ENCODE measurements at places on chromosomes 1 and 21.

GRCh38 chr1:77624102-77624501 is 58.4 kb downstream of the ZZZ3 start:
- no peak for DNase-seq

DNA sequence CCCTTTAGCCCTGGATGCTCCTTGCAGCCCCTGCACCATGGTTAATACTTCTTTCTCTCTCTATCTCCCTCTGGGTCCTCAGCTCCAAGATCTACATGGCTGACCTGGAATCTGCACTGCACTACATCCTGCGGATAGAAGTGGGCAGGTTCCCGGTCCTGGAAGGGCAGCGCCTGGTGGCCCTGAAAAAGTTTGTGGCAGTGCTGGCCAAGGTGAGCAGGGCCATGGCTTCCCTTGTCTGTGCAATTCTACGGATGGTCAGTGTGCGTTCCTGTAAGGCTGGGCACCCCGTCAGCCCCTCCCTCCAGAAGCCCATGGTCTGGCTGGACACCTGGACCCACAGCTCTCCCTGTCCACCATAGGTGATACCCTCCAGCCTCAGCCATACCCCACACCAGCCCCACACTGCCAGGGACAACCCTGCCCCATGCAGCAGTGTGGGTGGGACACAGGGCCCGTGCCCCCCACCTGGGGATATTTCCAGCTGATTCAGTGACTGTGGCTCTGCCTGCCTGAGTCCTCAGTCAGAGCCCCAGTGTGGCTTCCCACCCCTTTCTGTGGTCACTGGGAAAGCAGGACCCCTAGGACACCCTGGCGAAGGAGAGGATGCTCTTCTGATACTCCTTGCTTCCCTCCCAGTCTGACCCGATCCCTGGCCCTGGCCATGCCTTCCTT is 31.4 kb downstream of the QSOX1 start:
- no peak for DNase-seq

- no peak for DNase-seq
Measured at GRCh38 chr1:210323957-210324356, 4.7 kb upstream of the HHAT start.

DNA sequence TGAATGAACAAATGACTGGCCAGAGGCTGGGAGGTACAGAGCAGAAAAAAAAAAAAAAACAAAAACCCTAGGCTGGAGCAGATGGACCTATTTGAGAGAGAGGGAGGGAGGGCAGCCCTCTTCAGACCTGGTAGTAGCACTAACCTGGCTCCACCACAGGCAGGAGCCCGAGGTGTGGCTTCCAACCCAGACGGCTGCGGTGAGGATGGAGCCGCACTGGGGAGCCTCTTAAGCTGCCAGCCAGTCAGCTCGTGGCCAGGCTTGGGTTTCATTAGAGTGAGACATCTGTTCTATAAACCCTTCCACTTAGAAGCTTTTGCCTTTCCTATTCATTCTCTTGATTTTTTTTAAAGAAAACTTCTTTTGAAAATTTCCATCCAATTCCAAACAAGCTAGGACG is 16.8 kb downstream of the LGR6 start:
- no peak for DNase-seq

DNA sequence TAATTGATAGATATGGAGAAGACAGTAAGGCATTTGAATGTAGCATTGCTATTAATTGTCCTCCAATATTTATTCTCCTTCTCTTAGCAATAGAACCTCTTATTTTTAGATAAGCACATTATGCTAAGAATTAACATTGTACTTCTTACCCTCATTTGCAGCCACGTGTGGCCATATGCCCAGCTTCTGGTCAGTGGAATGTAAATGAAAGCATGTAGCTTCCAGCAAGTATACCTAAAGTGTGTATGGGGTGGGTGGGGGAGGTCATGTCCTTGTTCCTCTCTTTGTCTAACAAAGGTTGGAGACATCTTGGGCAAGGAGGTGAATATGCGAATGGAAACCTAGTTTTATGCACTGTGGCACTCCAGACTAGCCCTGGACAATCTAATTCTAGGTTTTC is 133.6 kb upstream of the HMCN1 start:
- DNase-seq = no peak

DNA sequence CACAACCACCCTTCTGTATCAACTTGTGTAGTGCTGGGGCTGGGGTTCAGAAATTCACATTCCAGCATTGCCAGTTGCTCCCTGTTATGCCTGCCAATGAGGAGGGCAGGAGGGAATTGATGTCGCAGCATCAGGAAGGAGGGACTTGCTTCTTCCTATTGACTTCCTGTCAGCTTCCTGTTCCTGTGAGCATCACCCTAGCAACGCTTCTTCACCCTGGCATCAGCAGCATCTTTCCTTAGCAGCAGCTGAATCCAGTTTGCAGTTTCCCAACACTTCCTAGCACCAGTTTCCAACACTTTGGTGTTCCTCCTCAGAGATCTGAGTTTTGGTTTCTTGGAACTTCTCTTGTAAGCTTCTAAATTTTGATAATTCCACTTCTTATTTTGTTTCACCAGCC is 8.9 kb upstream of the TRIM62 start:
- DNase-seq = no peak

DNA sequence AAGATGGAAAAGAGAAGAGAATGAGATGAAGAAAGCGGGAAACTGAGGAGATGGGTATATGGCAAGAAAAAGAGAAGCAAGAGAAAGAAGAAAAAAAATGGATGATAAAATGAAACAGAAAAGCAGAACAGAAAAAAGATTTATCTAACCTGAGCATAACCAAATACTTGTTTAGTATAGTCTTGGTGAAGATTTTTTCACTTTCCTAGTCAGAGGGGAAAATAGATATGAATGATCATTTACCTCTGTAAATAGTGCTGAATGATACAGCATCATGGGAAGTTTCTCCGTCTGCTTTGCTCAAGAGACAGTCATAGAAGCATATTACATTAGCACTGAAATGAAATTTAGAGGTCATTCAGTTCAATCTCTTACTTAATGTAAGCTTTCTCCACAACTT is 36.1 kb upstream of the PLPPR4 start:
- no peak for DNase-seq

GRCh38 chr1:223717695-223718363 is 5.5 kb downstream of the CAPN2 start:
- DNase-seq = no peak

GRCh38 chr1:161676958-161677689 is 14.2 kb downstream of the FCGR2B start:
- DNase-seq = no peak

DNA sequence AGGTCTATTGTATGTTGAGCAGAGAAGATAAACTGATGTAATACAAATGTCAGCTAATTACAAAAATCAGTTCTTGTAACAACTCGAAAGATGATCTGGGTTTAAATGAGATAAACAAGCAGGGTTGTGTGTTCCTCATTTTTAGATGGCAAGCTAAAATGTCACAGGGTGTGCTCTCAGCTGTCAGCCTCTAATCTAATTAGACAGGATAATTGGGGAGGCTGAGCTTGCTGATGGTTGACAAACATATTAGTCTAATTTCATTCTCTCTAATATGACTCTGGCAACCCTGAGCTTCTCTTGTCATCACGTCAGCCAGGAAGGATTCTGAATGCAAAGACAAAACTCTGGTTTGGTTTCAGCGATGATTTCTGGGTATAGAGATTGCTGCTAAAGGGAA is 335.3 kb upstream of the KAZN start:
- DNase-seq = no peak

DNA sequence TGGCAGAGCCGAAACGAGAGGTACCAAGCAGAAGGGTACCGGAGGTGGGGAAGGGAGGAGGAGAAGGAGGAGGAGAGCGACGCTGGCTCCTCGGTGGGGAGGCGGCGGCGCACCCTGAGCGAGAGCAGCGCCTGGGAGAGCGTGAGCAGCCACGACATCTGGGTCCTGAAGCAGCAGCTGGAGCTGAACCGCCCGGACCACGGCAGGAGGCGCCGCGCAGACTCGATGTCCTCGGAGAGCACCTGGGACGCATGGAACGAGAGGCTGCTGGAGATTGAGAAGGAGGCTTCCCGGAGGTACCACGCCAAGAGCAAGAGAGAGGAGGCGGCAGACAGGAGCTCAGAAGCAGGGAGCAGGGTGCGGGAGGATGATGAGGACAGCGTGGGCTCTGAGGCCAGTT is 32.4 kb downstream of the STYXL2 start:
- no peak for DNase-seq

GRCh38 chr1:174005032-174005431 is 17.1 kb downstream of the RC3H1 start:
- no peak for DNase-seq

GRCh38 chr1:85665932-85666331 is 42.3 kb downstream of the ZNHIT6 start:
- no peak for DNase-seq

DNA sequence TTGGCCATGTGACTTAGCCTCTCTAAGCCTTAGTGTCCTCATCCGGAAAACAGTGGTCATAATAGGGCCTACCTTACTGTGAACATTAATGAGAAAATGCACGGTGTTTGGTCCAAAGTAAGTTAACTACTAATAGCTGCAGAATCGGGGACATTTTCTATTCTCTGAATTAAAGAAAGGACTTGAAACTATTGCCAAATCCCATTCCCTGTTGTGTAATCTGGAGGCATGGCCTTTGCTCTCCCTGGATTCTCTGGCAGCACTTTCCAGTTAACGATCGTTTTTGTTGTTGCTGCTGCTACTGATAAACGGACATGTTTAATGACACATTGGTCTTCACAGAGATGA is 30.5 kb downstream of the FMO4 start:
- no peak for DNase-seq

DNA sequence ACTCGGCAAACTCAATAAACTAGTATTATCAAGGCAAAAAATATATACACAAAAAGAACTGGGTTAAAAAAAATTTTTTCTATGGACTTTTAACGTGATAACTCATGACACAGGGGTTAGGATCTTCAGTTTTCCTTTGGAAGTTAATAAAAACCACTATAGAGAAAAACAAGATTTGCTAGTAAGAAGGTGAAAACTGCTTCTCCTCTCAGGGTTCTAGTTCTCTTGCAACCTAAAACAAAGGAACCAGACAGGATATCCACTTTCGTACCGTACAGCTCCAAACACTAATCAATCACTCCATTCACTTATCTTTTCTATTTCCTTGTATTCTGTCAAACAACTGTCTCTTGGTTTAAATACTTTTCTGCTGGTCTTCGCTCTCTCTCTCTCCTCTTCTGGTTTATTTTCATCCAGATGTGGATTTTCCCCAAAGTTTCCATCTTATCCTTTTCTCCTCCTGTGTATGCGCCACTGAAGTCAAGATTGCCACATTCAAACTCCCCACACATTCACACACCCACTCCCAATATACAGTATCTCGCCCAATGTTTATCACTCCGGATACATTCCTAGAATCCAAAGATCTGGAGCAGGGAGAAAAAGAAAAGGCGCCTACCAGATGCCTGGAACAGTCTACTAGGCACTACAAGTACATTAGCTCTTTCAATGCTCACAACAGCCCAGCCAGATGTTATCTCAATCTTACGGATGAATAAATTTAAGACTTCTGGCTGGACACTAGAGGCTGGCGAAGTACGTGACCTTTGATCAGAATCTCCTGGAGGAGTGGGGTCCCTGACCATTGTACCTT is 775 bp upstream of the PRPF38B start:
- no peak for DNase-seq

DNA sequence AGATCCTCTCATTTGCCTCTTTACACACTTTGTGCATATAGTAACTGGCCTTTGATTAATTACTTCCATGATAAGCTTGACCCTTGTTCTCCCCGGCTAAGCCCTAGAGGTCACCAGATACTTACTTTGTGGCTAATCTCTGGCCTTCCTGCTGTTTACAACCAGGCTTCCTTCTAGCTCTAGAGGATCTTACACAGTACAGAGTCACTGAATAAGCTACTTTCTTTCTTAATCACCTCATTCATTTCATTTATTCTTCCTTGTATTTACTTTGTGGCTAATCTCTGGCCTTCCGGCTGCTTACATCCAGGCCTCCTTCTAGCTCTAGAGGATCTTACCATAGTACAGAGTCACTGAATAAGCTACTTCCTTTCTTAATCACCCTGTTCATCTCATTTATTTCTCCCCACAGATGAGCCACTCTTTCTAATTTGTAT is 144.3 kb upstream of the C1orf21 start:
- no peak for DNase-seq

- no peak for DNase-seq
Measured at GRCh38 chr1:41110286-41110685, 88.8 kb upstream of the SLFNL1 start.

DNA sequence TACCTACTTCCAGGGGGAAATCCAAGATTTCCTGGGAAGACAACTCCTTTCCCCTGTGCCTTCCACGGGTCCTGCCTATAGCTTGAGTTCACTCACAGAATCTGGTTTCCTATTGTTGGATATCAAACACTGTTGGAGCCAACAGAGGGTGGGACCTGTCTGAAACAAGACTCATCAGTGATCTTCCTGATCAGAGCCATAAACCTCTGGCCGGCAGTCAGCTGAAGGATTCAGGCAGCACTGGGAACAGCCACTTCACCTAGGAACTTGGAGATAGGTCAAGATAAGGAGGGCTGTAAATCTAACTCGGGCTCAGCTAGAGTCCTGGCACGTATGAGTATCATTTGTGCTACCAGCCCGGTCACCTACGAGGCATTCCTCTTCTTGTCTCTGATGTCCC is 23.3 kb downstream of the SH3BP5L start:
- no peak for DNase-seq

DNA sequence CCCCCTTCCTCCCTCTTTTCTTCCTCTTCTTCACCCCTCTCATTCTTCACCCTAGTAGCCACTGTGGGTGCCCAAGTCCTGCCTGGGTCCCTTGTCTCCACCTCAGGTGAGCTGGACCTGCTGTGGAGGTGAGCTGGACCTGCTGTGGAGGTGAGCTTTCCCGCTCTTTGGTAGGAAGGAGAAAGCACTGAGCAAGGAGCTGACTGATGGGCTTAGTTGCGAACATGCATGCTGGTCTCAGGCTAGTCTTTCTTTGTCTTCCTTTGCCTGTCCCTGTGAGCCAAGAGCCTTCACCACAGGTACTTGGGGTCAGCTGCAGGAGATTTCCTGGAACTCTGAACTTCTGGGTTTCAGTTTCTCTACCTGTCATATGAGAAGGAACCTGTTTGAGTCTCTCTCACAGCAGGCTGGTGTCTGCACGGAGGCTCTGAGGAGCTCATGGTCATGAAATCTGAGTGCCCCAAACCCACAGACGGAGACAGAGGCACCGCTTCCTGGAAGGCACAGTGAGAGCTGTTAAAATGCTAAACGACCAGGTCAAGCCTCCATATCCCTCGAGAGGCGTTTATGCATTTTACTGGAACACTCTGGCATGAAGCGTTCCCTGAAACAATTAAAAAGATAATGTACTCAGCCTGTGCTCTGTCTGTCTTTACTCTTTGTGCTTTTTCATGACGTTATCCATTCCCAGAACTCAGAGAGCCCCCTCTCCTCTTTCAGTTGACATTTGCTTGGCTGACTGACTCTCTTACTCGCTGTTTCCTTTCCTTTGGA is 69.5 kb downstream of the RHOU start:
- DNase-seq = no peak

DNA sequence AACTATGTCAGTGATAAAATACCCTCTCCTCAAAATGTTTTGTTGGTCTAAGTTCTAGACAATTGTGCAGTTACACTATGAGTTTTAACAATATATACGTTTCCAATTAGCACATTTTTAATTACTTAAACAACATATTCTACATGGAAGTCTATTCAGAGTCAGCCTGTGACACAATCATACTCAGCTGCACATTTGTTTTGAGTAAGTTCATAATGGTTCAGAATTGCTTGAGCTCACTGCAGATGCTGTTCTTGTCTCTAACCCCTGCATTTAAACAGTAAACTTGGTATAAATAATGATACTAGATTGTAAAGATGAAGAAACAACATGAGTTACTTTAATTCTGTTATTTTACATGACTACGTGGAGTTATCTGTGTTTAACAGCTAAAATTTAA is 30.6 kb downstream of the CDKN2C start:
- DNase-seq = no peak

GRCh38 chr1:116881879-116882520 is 27.7 kb upstream of the PTGFRN start:
- DNase-seq = no peak
